ENCODE measurements at places on chromosomes 4 and X. TPM values are rescaled to one million over a fixed set of nuclear protein-coding genes. Genes with fewer than 3 reads are reported as not detected.

DCTD gene
- total RNA-seq: 90.8 TPM

GABRE gene
- total RNA-seq: 23.0 TPM

CT45A3 gene
- not detected for total RNA-seq

PPP4R3C gene
- not detected for total RNA-seq

FGF5 gene
- total RNA-seq: 23.8 TPM

RXFP1 gene
- total RNA-seq: 18.6 TPM

SULT1E1 gene
- 3.9 TPM for total RNA-seq

ABCE1 gene
- 214 TPM for total RNA-seq

RBM41 gene
- total RNA-seq: 8.6 TPM

HTR2C gene
- total RNA-seq: not detected

PAGE5 gene
- not detected for total RNA-seq

MID1 gene
- 19.7 TPM for total RNA-seq

MAPK10 gene
- total RNA-seq: 3.3 TPM

CCSER1 gene
- not detected for total RNA-seq

MAGEA10 gene
- total RNA-seq: not detected

FAM184B gene
- under 0.01 TPM for total RNA-seq

SYP gene
- total RNA-seq: 0.28 TPM

ODAPH gene
- total RNA-seq: not detected

NOX1 gene
- total RNA-seq: not detected

ODAM gene
- total RNA-seq: not detected

PARM1 gene
- total RNA-seq: 0.38 TPM

PF4V1 gene
- 10.2 TPM for total RNA-seq

PRKG2 gene
- 18.9 TPM for total RNA-seq

TKTL1 gene
- not detected for total RNA-seq

CLNK gene
- total RNA-seq: not detected

TEX11 gene
- not detected for total RNA-seq

USP27X gene
- total RNA-seq: 2.5 TPM

TCEAL9 gene
- 159 TPM for total RNA-seq

MUC7 gene
- total RNA-seq: not detected

SUPT20HL2 gene
- total RNA-seq: not detected

GABRQ gene
- not detected for total RNA-seq

DACH2 gene
- total RNA-seq: under 0.01 TPM

EGF gene
- total RNA-seq: 0.19 TPM

STS gene
- 2.7 TPM for total RNA-seq

CLTRN gene
- total RNA-seq: under 0.01 TPM

FAM149A gene
- 2.3 TPM for total RNA-seq

SPIN2A gene
- total RNA-seq: 0.38 TPM

OTUD6A gene
- not detected for total RNA-seq

EDA2R gene
- total RNA-seq: 14.9 TPM

CT47B1 gene
- total RNA-seq: not detected

XAGE1A gene
- total RNA-seq: not detected

SLITRK4 gene
- total RNA-seq: 0.96 TPM

POU4F2 gene
- total RNA-seq: not detected

FAM199X gene
- 25.9 TPM for total RNA-seq

POU3F4 gene
- not detected for total RNA-seq

SMR3B gene
- not detected for total RNA-seq

TMEM47 gene
- total RNA-seq: 101 TPM

BMP3 gene
- total RNA-seq: under 0.01 TPM

HS6ST2 gene
- total RNA-seq: not detected

SPACA5 gene
- total RNA-seq: not detected

Data from regular cardiac myocyte (primary cell).